ENCODE measurements at places on chromosomes 5 and 9.

DNA sequence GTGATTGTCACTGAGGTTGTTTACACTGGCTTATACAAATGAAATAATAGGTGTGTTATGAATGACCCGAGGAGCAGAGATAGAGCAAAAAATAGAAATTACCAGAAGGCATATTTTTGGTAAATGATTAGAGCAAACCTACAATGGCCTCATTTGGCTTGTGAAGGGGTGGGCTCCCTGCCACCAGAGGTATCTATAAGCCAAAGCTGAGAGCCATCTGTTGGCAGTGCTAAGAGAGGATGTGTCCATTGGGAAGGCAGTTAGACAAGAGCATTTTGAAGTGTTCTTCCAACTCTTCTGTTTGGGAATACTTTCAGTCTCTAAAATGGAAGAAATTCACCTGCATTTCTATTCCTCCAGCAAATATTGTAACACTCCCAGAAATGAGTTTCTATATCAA is 10.6 kb downstream of the NIPAL4 start:
- DNase-seq: no peak

DNA sequence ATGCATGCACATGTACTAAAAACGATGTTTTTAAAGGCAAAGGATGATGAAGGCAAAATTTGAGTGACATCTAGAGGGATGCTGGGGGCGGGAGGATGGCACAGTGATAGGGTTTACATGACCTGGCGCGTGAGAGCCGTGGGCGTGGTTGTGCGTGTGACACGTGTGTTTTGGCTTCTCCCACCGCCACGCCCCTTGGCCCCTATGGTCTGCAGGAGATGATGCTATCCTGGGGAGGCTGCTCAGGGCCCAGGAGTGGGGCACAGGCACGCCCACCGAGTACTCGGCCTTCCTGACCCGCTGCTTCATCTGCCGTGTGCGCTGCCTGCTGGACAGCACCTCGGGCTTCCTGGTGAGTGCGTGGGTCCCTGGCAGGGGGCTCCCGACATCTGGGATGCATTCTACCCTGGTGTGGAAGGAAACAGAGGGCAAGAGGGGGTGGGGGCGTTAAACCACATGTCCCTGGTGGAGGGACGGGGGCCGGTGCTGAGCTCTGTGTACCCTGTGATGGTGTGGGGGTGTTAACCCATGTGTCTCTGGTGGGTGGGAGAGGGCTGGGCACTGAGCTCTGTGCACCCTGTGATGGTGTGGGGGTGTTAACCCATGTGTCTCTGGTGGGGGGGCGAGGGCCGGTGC is 19.2 kb upstream of the EXOC3 start:
- DNase-seq: no peak

GRCh38 chr5:16957304-16958196 is 21.5 kb upstream of the MYO10 start:
- no peak for DNase-seq

- DNase-seq: no peak
Measured at GRCh38 chr5:94361832-94362796, 256.3 kb downstream of the KIAA0825 start.

- DNase-seq: no peak
Measured at GRCh38 chr9:119758241-119758640, 389.0 kb upstream of the BRINP1 start.

DNA sequence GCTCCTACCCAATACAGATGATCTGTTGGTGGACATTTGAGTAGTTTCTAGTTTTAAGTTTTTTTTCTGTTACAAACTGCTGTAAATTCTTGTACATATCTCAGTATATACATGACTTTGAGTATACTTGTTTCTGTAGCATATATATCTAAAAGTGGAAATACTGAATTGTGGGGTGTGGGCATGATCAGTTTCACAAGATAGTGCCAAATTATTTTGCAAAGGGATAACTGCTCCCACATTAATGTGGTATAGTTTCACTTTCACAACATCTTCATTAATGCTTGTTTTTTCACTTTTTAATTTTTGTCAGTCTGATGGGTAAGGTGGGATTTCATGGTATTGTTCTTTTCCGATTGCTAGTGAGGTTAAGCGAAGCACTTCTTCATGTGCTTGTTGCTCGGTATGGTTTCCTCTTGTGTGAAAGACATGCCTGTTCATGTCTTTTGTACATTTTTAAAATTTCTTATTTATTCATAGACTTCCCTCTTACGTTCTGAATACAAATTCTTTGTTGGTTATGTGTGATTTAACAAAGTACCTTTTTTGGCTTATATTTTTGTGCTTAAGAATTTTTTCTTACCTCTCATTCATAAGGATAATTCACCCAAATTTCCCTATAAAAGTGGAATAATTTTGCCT is 103.5 kb downstream of the CDC42SE2 start:
- no peak for DNase-seq

DNA sequence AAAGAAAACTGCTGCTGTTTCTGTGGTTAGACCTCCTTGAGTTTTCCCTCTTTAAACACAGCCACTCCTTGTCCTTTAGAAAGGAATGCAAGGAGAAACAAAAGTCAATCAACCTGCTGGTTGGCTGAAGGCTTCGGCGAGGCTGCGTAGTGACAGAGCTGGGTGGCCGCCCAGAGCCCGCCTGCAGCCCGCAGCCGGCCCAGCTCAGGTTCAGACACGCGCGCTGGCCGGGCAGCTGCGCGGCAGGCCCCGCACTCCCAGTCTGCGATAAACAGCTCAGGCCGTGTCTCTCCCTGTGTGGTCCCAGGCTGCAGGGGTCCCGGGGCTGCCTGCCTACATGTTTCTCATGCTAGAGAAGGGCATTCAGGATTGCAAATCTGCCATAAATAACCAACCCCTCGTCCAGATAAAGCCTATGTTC is 115.4 kb downstream of the HSD17B3 start:
- DNase-seq: peak; percentile 75

DNA sequence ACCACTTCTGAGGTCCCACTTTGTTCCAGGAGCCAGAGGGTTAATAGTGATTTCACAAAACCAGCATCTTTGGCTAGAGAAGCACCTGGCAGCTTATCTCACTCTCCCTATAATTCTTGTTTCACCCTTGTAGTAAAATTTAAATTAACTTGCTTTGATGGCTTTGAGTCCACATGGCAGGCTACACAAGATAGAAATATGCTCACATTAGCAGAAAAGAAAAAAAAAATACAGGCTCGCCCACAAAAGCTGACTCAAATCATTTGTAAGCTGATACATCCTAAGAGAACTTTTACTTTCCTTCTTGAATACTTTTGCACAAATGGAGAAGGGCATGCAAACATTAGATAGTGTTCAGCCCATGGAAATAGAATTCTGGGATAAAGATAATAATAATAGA is 36.2 kb downstream of the TNFSF15 start:
- no peak for DNase-seq

- no peak for DNase-seq
Measured at GRCh38 chr5:54135042-54135441, 175.3 kb downstream of the ARL15 start.

GRCh38 chr9:112094948-112095681 is 80.0 kb downstream of the SUSD1 start:
- no peak for DNase-seq

All from transverse colon (tissue), 4 donors.